ENCODE measurements at places on chromosomes 2 and 18.

- no peak for DNase-seq
Observed at GRCh38 chr18:52679354-52679753, 339.4 kb downstream of the DCC start.

GRCh38 chr2:12806549-12807242, 90.0 kb downstream of the TRIB2 start:
- no peak for DNase-seq

DNA sequence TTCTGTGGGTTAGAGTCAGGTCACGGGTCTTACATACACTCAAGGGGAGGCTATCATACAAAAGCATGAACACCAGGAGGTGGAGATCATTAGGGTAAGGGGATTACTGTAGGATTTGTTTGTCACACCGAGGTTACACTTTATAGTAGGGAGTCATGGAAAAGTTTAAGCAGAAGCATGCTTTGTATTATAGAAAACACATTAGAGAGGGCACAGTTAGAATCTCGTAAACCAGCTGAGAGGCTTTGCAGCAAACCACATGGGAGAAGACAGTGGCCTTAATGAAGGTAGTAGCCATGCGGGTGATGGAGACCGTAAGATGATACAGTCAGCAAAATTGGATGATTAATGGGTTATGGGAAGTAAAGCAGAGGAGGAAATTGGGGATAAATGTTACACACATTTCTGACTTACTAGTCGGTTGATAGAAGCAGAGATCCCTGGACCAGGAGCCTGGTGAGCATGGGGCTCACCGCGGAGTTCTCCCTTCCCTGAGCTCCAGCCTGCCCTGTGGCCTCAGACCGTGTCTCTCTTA, 75.6 kb downstream of the MAPRE2 start:
- no peak for DNase-seq

GRCh38 chr2:102276549-102277201, 34.7 kb upstream of the IL1RL1 start:
- DNase-seq, result no peak

GRCh38 chr2:232647261-232647660, 13.9 kb downstream of the EFHD1 start:
- no peak for DNase-seq

DNA sequence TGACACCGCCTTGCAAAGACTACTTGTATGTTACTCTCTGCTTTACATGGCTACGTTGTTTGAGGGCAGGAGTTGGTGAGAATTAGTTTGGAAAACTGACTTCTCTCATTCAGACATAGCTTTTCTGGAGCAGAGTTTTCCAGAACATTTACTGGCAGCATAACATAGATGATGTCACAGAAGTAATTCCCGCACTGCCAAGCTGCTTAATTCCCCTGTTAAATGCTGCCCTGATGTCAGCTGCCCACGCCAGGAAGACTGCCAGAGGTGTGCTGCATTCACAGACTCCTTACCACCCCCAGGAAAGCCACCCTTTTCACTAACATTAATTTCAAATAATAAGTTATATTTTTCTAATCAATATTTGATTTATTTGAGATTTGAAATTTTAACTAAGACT, 24.7 kb upstream of the PTPN2 start:
- DNase-seq, result no peak

DNA sequence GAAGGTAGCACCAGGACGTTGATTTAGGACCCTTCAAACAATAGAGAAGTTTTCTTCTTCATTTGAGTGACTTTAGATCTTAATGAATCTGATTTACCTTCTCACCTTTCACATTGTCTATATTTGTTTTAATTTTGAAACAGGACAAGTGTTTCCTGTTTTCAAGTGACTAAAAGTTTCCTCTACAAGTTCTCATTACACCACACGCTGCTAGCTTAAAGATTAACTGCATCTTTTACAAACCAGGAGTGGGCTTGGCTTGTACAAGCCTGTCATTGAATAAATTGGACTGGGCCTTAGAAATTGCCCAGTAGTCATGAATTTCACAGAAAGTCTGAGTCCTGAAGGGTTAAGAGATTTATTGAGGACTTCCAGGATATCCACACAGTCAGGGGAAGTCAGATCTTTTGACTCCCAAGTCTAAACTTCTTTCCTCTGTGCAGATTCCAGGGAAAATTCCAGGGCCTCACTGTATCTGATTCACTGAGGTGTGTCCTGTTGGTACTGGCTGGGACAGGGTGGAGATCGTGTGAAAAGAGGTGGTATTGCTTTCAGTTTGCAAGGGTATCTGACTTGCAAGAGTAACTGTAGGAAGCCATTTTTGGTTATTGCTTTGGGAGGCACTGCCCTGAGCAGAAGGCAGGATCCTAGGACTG, 3.4 kb downstream of the SGPP2 start:
- no peak for DNase-seq

DNA sequence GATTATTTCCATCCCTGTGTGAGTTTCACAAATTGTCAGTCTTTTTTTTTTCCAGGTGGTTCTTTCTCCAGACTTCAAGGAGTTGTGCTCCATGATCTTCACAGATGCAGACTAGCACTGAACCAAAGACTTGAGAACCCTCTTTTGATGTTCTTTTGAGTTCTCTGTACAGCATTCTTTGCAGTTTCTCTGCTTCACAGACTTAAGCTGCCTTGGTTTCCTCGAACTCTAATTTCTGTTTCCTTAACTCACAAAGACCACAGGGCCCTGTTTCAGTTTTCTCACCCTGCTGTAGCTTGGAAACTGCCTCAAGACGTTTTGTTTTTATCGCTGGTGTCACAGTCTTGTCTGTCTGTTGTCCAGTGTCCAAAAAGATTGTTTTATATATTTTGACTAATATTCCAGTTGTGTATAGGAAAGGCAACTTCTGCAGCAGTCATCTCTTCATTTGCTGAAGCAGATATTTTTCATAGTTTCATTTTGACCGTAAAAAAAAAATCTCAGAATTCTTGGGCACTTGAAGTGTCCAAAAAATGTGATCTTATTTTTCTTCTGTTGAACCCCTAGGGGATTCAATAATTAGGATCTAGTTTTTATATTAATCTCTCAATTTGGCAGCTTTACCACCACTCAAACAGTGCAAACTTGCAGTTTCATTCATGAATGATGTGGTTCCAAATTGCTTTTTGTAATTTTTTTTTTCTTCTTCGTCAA, 97.0 kb upstream of the MC4R start:
- DNase-seq, result no peak

DNA sequence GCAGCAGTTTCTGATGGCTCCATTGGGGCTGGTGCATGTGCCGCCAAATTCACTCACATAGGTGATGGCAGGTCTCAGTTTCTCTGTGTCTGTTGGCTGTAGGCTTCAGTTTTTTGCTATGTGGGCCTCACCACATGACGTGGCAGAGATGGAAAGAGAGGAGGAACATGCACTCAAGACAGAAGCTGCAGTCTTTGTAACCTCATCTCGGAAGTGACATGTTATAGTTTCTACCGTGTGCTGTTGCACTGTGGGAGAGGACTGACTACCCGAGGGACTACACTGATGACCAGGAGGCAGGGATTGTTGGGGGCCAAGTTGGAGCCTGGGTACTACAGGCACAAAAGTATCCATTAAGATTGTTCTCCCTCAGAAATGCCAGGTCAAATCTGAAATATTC, 9.2 kb upstream of the CNRIP1 start:
- no peak for DNase-seq

GRCh38 chr2:160061944-160062291, 497 bp downstream of the PLA2R1 start:
- DNase-seq, result no peak

GRCh38 chr2:11444737-11445136, 21.2 kb downstream of the E2F6 start:
- no peak for DNase-seq

DNA sequence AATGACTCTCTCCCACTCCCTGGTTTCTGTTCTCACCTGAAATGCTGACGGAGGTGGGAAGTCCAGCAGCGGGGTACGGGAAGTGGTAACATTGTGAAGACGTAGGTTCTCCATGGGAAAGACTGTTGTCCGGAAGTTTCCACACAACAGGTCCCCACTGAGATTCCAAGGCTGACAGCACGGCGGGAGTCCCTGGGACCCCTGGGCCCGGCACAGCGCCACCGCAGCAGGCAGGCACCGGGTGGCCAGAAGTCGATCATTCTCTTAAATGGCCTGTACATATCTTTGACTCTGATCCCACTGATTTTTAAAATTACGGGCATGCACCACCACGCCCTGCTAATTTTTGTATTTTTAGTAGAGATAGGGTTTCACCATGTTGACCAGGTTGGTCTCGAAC, 201.0 kb upstream of the SALL3 start:
- DNase-seq, result no peak

DNA sequence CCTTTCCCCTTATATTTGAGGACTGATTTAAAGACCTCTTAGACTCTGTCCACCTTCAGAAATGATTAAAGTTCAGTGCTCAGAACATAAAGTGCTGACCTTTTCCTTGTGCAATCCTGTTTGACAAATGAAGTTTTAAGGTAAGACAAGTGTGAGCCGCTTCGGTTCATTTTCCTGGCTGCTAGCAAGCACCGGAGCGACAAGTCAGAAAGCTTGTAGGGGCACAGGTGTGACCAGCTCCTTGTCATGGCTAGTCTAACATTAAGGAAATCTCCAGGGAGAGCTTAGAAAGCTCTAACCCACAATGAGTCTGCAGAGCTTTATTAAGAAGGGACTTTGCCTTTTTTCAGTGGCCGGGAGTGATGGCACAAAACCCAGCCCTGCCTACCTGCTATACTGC, 2.3 kb upstream of the NCKAP5 start:
- DNase-seq, result no peak

- DNase-seq, result no peak
Observed at GRCh38 chr2:128457006-128457604, 138.4 kb upstream of the HS6ST1 start.

- no peak for DNase-seq
Observed at GRCh38 chr18:8816816-8817215, 111.5 kb downstream of the MTCL1 start.

GRCh38 chr2:234722176-234722575, 225.3 kb upstream of the ARL4C start:
- no peak for DNase-seq

- DNase-seq, result no peak
Observed at GRCh38 chr2:65030476-65031332, 25.5 kb upstream of the CEP68 start.

- no peak for DNase-seq
Observed at GRCh38 chr18:8373486-8373885, 235.8 kb upstream of the RAB12 start.

- DNase-seq, result no peak
Observed at GRCh38 chr2:235964787-235965390, 203.3 kb downstream of the GBX2 start.

GRCh38 chr18:74806073-74806472, 208.4 kb downstream of the ZNF407 start:
- no peak for DNase-seq

DNA sequence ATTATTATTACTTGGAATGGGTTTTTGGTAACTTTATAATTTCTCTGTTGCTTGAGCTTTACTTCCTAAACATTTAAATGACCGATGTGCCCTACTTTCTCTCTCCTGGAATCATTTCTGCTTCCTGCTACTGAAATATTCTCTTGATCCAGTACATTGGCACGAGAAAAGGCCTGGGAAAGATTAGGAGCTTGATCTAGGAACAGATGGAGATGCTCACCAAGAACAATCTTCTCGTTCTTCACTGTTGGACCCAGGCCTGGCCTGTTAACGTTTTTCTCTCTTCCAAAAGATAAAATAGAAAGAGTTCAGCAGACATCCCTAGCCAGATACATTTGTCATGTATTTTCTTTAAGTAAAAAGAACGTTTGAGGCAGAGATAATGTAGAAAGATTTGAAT, 1356.8 kb upstream of the CRIM1 start:
- no peak for DNase-seq

- DNase-seq, result no peak
Observed at GRCh38 chr2:215189393-215189792, 51.0 kb upstream of the ABCA12 start.

DNA sequence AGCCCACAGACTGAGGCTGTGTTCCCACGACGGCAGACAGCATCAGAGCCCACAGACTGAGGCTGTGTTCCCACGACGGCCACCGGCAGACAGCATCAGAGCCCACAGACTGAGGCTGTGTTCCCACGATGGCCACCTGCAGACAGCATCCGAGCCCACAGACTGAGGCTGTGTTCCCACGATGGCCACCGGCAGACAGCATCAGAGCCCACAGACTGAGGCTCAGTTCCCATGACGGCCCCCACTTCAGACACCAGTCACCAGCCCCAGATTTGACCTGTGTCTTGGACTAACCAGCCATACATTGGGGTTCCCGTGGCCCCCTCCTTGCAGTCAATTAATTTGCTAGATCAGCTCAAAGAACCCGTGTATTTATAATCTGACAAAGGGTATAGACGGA, 57.8 kb upstream of the SNTG2 start:
- DNase-seq, result no peak

GRCh38 chr2:148614014-148614321, 30.6 kb upstream of the EPC2 start:
- DNase-seq, result no peak

DNA sequence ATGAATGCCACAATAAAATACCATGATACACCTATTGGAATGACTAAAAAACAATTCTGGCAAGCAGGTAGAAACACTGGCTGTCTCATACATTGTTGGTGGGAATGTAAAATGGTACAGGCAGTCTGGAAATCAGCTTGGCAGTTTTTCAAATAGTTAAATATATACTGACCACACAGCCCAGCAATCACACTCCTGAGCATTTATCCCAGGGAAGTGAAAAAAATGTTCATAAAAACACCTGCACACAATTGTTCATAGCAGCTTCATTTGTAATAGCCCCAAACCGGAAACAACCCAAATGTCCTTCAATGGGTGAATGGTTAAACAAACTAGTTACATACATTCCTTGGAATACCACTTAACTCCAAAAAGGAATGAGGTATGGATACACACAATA, 137.2 kb downstream of the TFCP2L1 start:
- DNase-seq, result no peak

DNA sequence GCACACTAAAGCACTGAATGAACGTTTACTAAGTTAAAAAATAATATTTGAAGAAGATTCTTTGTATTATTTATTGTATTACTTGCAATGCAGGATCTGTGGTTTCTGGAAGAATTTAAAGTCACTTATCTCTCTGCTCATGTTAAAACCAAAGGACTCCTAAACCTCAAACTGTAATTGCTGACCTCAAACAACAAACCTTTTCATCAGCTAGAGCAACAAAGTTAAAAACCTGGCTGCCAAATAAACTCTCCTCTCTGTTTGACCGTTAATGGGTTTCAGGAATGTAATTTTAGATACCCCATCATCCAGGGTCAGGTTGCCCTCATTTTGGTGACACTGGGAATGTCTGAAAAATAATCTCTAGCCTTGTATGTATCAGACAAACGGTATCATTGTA, 239.1 kb downstream of the TGIF1 start:
- DNase-seq, result no peak
